ENCODE measurements at places on chromosomes 4 and X.
A peak's percentile ranks its signal among the peaks of the same experiment; 100 is the strongest.

DNA sequence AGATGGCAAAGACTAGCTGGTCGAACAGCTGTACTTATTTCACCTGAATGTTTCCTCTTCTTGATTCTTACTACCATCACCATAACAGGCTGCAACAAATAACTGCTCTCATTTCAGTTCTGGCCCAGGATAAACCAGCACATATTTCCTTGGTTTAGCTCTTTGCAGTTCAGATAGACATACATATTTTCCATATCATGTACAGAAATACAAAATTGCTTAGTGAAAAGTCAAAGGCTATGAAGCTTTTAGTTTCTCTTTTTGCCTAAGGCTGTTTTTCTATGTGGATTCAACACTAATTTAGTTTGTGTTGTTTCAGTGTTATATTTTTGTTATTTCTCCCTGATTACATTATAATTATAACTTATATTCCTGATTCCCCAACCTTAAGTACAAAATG is 103.6 kb upstream of the BMP3 start:
- no peak for DNase-seq

- DNase-seq: no peak
Observed at GRCh38 chrX:9542106-9542760, 77.4 kb downstream of the TBL1X start.

- DNase-seq: no peak
Observed at GRCh38 chrX:1492421-1493012, 39.8 kb upstream of the ASMTL start.

- DNase-seq: no peak
Observed at GRCh38 chr4:188341428-188341827, 202.2 kb downstream of the TRIML1 start.

DNA sequence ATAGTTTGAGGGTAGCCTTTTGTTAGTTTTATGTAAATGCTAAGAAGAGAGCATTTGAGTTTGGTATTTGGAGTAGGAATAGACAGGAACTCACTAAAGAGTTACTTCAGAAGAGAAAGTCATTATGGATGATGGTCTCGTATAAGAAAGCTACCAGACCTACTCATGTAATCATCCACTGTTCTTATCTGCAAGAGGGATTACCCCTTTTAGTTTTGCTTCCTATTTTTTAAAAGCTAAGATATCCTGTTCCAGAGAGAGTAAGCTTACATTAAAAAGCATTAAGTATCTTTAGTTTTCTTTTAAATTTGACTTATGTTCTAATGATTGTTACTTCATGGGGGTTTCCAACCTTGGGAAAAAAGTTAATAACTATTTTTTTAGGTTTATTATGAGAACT is 12.5 kb upstream of the ART3 start:
- no peak for DNase-seq

GRCh38 chr4:151488968-151489367 is 80.0 kb downstream of the FHIP1A start:
- DNase-seq: no peak

GRCh38 chr4:34767407-34767806 is 1476.9 kb downstream of the ARAP2 start:
- no peak for DNase-seq

DNA sequence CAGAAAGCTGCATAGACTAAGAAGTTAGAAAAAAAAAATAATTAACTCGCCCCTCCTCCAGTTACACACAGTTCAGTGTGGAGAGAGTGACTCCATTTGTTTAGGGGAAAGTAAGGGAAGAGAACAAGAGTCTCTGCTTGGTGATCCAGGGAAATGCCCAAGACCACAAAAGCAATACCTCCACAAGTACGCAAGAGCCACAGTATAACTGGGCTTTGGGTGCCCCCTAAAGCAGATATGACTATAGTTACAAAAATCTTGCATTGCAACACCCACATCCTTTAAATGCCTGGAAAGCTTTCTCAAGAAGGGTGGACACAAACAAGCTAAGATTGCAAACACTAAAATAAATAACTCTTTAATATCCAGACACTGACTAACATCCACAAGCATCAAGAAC is 164.2 kb upstream of the NRK start:
- DNase-seq: no peak

- peak; percentile 20 for DNase-seq
Observed at GRCh38 chr4:22356987-22357596, 158.8 kb downstream of the ADGRA3 start.

- DNase-seq: peak; percentile 81
Observed at GRCh38 chr4:1356181-1356998, 9.4 kb downstream of the UVSSA start.

DNA sequence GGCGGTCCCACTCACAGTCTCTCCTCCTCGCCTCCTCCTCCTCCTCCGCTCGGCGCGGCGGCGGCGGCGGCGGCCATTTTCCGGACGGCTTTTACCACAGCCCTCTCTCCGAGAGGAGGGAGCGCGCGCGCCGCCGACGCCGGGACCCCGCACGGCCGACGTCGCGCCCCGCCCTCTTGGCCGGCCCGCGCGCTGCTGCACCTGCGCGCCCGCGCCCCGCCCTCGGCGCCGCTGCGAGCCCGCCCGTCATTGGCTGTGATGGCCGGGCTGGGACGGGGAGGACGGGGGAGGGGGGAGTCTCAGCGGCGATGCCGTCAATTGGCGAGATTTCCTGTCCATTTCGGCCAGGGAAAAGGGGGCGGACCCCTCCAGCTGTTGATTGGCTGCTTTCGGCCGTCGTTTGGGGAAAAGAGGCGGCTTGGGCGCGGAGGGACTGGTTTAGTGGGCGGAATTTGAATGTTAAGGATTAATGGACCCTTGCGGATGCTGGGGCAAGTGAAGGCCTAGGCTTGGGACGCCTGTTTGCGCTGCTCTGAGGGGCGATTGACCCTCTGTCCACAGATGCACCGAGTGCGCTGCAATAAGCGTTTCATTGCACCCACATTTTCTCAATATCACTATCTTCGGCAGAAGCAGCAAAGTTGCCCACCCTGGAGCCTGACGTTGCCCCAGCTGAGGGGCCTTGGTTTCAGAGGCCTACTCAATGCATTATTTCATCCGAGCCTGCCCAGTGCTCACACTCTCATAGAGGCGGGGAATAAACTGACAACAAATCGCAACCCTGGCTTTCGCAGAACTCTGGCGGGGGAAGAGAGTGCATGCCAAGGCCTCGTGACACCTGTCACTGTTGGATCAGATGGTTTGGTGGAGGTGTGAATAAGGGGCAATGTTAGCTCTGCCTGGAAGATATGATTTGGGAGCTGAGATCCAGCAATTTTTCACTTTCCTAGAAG is at the start of gene MECP2:
TSS of gene MECP2 (minus strand) at position 129 of the 953 bp plus-strand sequence.
- DNase-seq: peak; percentile 98

GRCh38 chr4:169109035-169109675 is 99.1 kb upstream of the CBR4 start:
- peak; percentile 66 for DNase-seq

DNA sequence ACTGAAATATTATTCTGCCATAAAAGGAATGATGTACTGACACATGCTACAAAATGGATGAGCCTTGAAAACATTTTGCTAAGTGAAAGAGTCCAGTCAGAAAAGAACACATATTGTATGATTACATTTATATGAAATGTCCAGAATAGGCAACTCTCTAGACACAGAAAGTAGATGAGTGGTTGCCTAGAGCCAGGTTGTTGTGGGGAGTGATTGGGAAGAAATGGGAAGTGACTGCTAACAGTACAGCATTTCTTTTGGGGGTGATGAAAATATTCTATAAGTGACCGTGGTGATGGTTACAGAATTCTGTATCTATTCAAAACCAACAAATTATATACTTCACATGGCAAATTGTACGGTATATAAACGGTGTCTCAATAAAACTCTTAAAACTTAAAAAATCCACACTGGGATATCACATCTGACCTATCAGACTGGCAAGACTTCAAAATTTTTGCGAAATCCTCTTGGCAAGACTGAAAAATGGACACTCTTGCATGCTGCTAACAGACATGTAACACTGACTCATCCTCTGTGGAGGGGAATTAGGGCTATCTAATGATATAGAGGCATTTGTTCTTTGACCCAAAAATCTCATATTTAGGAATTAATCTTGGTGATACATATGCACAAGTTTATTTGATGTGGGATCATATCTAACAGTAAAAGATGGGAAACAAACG is 71.8 kb downstream of the FAM13A start:
- no peak for DNase-seq

DNA sequence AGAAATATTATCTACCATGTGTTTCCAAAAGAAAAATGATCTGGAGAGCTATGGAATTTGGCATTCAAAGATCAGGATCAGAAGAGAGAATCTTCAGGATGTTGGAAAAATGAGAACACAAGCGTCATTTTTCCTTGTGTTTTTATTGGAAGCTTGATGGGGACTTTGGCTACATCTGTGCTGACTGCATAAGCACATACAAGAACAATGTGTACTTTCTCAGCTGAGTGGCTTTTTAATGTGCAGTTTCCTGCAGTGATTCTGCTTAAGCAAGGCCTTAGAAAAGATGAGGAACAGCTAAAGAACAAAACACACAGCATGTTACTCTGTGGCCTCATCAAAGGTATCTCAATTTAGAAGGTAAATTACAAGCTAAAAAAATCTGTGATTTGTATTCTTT is 1039.9 kb downstream of the GLUD2 start:
- DNase-seq: no peak

- no peak for DNase-seq
Observed at GRCh38 chrX:93242897-93243296, 430.5 kb downstream of the NAP1L3 start.

DNA sequence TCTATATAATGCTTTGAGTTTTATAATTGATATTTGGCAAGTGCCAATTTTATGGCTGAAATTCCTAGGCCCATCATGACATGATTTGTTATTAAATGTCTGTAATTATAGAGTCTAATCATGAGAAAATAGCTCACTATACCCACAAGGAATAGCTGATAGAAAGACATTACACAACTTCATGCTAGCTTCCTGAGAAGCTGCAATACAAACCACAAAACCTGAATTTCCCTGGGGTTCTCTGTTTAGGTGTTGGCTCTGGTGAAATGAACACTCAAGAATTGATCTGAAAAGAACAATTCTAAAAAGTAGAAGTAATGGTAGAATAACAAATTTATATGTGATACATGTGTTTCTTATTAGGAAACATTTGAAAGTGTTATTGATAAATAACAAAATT is 169.6 kb downstream of the GASK1B start:
- DNase-seq: no peak

DNA sequence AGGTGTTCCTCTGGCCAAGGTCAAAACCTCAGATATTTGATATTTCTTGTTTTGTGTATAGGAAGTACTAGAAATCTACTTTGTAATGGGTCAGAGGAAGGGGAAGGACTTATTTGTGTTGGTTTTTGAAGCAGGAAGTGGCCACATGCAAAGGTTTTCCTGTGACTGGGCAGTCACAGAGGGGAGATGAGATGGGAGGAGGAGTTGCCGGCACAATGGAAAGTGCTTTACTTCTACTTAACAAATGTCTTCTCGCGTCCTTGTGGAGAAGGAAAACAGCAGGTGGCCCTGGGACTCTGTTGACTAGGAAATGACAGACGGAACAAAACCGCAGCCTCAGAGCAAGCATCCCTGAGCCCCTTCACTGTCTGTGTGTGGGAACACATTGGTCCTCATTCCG is 46.6 kb downstream of the SHROOM2 start:
- DNase-seq: no peak

DNA sequence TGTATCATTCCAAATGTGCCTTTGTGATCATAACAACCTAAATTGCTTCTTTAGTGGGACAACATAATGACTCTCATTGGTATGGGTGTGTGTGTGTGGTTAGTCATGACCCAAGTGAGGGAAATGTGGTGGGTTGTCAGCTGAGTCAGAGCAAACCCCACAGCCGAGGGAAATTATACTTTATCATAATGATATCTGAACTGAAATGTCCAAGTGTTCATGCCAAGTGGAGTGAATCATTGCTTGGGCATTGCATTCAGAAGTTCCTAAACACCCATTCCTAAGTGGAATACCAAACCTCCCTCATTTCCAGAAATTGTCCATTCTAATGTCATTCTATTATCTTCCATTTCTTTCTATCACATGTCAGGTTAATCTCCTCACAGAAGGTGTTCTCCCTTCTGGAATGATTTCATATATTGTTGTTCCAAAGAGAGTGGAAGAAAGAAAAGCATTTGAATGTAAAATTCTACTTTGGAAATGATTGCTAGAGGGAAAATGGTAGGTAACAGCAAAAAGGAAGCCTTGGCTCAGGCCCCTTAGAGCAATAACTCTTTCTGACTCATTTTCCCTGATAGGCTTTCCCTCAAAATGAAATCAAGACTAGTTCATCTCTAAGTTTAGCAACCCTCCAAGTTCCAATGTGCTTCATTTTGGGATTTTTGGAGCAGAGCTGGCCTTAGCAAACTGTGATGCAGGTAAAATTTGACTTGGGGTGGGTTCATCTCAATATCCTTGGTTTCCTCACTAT is 230.7 kb upstream of the KCNIP4 start:
- no peak for DNase-seq

DNA sequence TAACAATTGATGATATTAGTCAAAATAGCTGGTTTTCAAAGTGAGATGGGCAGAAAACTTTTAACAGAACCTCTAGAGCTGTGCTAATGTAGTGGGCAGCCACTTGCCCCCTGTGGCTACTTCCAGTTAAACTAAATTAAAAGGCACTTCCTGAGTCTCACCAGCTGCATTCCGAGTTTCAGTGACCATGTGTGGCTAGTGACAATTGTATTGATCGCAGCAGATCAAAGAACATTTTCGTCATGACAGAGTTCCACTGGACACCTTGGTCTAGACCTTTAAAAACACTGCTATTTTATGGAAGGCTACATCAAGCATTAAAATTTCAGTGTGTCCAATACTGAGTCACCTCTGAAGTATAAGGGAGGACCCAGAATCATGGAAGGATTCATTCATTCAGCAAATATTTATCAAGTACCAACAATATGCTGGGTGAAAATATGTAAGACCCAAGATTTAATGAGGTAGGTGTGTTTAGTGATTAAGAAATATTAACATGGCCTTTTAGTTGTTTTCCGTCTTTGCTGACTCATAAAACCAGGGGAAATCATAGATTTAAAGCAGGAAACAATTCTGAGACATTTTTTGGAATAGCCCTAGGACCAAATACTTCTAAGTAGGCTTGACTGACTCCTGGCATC is 5.1 kb upstream of the FAT1 start:
- DNase-seq: no peak

DNA sequence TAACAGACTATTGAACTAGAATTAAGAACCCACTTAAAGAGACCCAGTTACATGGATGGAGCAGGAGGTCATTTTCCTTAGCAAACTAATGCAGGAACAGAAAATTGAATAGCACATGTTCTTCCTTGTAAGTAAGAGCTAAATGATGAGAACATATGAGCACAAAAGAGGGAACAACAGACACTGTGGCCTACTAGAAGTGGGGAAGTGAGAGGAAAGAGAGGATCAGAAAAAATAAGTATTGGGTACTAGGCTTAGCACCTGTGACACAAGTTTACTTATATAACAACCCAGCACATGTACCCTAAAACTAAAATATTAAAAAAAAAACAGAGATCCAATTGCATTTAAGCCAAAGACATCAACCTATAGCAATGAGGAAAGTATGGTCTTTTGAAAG is 26.2 kb downstream of the ARAP2 start:
- no peak for DNase-seq

GRCh38 chrX:16992951-16993350 is 46.5 kb downstream of the REPS2 start:
- DNase-seq: no peak

- no peak for DNase-seq
Observed at GRCh38 chr4:12993923-12994322, 490.2 kb downstream of the RAB28 start.

GRCh38 chr4:165851256-165851655 is 21.8 kb upstream of the TLL1 start:
- DNase-seq: no peak

- DNase-seq: no peak
Observed at GRCh38 chr4:91984466-91984865, 319.3 kb upstream of the GRID2 start.

Data from WERI-Rb-1 (cell line).